CD4-positive, alpha-beta T cell treated with Interferon gamma for 1 hour (primary cell): ENCODE measurements at places on chromosomes 7 and 10.

- no peak for DNase-seq
These were observed 15.6 kb downstream of the MDFIC start for GRCh38 chr7:114937446-114937845.

DNA sequence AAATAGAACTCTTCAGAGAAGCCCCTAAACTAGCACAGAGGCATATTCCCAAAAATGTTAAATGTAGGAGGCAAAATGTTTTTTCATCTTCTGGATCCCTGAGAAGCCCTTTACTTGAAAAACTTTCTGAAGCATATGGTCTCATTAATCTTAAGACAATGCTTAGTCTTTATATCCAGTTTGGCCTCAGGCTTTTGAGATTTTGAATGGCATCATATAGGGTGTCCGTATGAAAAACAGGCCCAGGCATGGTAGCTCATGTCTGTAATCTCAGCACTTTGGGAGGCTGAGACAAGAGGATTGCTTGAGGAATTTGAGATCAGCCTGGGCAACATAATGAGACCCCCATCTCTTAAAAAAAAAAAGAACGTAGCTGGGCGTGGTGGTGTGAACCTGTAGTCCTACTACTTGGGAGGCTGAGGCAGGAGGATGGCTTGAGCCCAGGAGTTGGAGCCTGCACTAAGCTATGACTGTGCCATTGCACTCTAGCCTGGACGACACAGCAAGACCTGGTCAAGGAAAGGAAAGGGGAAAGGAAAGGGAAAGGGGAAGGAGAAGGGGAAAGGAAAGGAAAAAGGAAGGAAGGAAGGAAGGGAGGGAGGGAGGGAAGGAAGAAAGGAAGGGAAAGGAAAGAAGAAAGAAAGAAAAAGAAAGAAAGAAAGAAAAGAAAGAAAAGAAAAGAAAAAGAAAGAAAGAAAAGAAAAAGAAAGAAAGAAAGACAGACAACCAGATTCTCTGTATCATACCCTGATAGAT lies 119.4 kb downstream of the CDK6 start:
- DNase-seq = no peak

- no peak for DNase-seq
These were observed 187.0 kb upstream of the GHITM start for GRCh38 chr10:83952314-83952713.

DNA sequence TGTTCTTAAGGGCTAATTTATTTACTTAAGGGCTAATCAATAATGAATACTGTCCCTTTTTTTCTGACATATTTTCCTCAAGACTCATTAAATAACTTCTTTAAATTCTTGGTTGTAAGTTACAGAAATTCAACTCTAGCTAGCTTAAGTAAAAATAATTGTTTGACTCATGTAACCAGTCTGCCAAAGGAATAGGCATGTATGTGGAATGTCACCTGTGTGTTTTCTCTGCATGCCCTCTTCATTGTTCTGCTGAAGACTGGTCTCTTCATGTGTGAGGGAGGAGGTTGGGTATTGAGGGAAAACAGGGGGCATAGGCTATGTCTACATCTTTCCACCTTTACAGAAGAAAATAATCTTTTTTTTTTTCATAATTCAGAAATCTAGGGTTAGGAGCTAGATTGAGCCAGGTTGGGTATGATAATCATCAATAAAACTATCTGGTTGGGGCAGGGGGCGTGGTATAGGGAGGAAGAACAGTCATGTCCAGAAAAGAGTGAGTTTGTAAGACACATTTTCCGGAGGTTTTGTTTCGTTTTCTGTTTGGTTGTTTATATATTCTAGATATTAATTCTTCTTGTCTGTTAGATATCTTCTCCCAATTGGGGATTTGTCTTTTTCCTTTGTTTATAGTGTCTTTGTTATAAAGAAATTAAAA lies 37.9 kb downstream of the EXOC4 start:
- no peak for DNase-seq

- no peak for DNase-seq
These were observed 66.5 kb upstream of the EN2 start for GRCh38 chr7:155391414-155391813.

DNA sequence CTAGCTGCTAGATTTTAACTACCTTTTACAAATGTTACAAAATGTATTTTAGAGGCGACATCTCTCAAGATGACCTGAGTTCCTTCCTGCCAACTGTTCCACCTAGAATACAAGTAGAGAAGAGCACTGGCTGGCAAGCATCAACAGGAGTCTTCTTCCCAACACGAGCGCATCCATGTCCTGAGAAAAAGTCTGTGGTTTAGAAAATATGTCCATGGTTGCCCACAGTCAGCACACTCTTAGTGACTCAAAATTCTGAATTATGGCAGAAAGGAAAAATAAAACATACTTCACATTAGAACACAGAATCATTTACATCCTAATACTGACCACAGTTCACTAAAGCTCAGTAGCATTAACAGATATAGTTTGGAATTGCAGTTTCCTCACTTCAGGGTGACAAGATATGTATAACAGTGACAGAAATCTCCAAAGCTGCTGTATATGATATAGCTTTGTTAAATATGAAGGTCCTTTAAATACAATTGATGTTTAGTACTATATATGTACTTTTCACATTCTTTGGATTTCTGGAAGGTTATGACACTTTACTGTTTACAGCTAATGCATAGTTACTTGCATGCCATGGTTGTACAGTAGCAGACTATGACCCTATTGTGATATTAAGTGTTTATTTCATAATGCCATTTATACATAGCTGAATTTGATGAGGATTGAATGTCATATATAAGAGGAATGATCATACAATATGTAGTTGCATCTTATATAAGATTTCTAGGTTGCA lies 327.1 kb downstream of the GFRA1 start:
- no peak for DNase-seq

- DNase-seq = no peak
These were observed 116.8 kb downstream of the MAD1L1 start for GRCh38 chr7:2115760-2116447.

DNA sequence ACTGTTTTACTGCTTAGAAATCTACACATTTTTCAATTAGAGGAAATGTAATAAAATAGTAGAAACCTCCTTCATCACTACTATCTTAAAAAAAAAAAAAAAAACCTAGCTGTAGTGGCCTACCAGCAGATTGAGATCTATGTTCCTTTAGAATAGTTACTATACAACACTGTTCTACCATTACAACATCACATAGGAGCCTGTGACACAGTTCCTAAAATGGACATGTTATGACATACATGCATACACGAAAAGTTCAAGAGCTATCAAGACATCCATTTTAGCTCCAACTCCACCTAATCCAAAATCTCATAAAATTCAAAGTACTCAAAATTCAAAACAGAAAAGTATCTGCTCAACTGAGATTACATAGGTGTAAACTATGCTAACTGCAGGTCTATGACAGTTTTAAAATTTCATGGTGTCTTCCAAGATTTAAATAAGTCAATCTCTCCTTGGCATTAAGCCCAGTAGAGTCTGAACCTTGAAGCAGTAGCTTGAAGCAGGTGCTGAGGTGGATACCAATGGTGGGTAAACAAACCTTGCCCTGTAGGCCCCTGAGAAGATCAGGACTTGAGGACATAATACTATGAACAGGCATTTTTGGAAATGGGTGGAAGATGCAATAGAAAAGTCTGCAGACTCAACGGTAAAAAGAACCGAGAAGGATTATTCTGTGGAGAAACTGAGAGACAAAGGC lies 17.0 kb downstream of the CACUL1 start:
- no peak for DNase-seq

DNA sequence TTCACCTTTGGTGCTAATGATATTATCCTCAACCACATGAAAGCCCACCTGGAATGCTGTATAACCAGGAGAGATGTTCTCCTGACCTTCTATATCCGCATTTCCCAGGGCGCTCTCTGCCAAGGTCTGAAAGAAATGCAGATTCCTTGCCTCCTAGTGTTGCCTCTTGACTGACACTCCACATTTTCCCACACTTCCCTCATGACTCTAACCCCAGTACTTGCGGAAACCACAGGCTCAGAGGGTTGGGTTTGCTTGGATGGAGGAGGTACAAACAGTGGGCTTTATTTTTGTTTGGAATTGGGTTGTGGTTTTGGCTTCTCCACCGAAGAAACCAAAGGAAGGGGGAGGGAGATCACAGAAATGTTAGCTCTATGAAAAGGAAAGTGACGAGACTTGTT lies 222.9 kb upstream of the CELF2 start:
- no peak for DNase-seq

DNA sequence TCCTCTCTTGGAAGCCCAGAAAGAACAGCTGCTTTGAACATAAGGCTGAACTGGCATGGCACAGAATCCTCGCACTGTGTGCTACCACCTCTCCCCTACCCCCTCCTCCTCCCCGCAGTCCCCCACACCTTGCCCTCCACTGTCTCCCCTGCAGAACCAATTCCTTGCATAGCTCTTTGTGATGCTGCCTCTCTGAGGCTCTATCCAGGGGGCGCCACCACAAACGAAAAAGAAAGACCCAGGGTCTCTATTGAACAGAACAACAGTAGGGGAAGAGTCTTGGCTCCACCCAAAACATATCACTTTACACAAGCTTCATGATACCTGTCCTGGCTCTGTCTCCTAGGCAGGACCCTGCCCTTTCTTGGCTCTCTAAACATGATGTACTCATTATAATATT lies 26.2 kb upstream of the EBLN1 start:
- no peak for DNase-seq

GRCh38 chr10:132642732-132643008 lies 105.1 kb downstream of the INPP5A start:
- no peak for DNase-seq

GRCh38 chr10:36494371-36494770 lies 631.0 kb upstream of the ANKRD30A start:
- DNase-seq = no peak

- DNase-seq = no peak
These were observed 12.9 kb upstream of the ZMIZ1 start for GRCh38 chr10:79055892-79056291.

DNA sequence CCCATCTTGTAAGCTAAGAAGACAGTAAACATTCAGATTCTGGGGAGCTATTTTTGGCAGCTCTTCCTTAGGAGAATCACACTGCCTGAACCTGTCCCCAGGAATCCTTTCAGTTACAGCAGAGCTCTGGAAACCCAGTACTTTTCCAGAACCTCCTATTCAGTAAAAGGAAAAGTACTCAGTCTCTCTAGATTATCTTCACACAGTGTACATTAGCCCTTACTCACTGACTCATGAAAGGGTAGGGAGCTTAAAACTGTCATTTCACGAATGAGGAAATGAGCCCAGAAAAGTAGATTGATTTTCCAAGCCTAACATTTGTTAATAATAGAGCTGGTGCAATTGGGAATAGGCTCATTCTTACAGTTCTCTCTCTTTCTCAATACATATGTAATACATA lies 3.9 kb upstream of the CNNM1 start:
- DNase-seq = no peak

GRCh38 chr10:3886641-3887251 lies 101.7 kb upstream of the KLF6 start:
- DNase-seq = no peak

- no peak for DNase-seq
These were observed 39.1 kb downstream of the PDE1C start for GRCh38 chr7:32030904-32031692.

GRCh38 chr10:46542567-46543465 lies 13.6 kb downstream of the GPRIN2 start:
- DNase-seq = peak; percentile 1

DNA sequence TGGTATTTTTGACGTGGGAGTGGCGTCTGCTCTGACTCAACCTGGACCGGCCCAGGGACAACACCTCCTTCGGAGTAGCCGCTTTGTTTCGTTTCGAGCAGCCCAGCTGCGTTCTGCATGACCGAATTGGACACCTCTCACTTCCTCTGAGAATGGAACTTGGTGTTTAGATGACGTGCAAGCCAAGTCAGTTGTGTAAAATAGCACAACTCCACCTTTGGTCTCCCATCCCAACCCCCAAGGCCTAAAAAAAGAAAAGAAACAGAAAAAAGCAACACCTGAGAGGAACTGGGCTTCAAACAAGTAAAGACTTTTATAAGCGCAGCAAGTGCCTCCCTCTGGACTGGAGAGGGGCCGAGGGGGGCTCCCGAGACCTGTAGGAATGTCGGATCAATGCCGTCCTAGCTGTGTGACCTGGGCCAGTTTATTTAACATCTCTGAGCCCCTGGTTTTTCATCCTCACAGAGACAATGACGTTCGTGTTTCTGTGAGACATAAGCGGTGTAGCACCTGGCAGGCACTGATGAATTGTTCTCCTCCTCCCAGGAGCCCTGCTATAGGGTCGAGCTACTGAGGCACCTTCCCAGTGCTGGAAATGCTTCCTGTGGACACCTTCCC lies 52.0 kb upstream of the SMNDC1 start:
- peak; percentile 87 for DNase-seq

DNA sequence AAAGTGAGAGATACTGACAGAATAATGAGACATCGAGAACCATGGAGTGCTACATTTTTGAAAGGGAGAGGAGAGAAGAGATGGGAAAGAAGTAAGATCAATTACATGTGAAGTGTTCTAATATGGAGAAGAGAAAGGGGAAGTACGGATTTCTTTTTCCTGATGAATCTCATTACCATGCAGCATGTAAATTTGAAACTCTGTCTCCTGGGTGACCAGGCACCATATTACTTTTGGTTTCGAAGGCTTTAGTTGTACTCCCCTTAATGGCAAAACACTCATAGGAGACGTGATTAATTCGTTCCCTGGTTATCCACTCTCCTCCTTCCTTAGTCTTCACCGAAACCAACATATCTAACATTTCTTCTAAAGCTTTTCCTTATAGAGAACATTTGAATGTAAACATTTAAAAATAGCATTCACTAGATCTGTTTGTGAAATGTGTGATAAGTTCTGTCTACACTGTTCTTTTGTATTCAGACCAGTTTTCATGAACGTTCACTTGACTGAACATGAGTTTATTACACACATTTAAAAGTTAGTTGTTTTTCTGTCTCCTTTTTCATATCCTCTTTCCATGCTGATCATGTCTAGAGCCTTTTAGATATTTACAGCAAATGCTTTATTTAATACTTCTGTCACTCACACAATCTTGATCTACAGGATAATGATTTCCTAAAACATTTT lies 80.2 kb upstream of the MSRB2 start:
- DNase-seq = no peak

- peak; percentile 50 for DNase-seq
These were observed 30.6 kb upstream of the GPNMB start for GRCh38 chr7:23216021-23216420.

DNA sequence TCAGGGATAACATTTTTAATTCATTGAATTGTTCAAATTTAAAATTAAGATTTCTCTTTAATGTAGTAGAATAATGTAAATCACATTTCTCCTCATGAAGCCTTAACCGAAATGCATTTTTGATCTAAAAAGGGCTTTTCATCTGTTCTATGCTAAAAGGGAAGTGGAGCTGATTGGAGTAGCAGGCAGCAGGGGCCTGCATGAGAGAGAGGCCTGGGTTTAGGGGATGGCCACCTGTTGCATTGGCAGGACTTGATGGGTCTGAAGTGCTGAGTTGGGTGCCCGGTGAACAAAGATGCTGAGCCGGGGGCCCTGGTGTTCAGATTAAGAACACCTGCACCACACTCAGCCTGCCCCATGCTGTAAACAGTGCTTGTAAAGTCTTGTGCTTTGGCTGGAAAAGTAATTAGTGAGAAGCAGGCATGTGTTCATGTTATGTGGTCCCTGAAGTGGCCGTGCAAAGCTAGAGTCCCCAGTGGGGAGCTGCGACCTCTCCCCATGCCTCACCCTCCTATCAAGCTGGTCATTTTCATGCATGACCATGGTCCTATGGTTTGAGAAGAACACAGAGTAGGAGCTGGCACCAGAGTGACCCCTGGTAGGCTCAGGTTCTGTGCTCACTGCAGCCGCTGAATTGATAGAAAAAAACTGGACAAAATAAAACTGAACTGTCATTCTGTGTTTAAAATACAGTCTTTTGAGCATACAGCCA lies 124.3 kb downstream of the ADCY1 start:
- DNase-seq = no peak
